SJSA1 (cell line): ENCODE measurements at places on chromosomes 5 and 9. TPM values are rescaled to one million over a fixed set of nuclear protein-coding genes. Genes with fewer than 3 reads are reported as not detected.

Gene EGFLAM
- 0.08 TPM in 1 of 2 replicates, not detected in the other for total RNA-seq

Gene CDKN2B
- 22.3 and 29.6 TPM in 2 replicates for total RNA-seq

Gene PHF24
- not detected in 2 replicates for total RNA-seq

Gene CDH12
- total RNA-seq: not detected in 2 replicates

Gene DAB2IP
- total RNA-seq: 1.2 and 2.8 TPM in 2 replicates

Gene RMRP
- total RNA-seq: 432 and 826 TPM in 2 replicates

Gene SPATA31A3
- total RNA-seq: not detected in 2 replicates

DNA sequence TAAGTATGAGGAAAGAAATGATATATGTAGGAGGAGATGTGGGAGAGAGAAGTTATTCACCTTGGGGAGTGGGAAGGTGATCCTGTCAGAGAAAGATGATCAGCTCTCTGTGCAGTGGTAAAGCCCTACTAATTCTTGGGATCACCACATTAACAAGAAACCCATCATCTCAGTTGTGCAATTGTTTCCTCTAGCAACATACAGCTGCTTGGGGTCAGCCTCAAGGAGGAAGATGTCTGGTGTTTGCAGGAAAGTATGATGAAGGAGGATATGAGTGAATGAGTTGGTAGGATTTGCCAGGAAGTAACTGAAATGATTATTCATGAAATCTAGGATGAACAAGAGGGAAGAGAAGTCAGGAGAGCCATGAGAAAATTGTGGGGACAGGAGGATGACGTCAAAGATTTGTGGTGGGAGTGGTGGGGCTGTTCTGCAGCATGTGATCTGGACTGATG lies 50.1 kb downstream of the TNFSF8 start:
- H3K4me3 ChIP-seq: no peak overlapping the region
- no peak for DNase-seq
- H3K27ac ChIP-seq: no peak overlapping the region
- H3K27me3 ChIP-seq: no peaks in the 10 kb centered on the region
- H3K4me1 ChIP-seq: no peaks in the 10 kb centered on the region

DNA sequence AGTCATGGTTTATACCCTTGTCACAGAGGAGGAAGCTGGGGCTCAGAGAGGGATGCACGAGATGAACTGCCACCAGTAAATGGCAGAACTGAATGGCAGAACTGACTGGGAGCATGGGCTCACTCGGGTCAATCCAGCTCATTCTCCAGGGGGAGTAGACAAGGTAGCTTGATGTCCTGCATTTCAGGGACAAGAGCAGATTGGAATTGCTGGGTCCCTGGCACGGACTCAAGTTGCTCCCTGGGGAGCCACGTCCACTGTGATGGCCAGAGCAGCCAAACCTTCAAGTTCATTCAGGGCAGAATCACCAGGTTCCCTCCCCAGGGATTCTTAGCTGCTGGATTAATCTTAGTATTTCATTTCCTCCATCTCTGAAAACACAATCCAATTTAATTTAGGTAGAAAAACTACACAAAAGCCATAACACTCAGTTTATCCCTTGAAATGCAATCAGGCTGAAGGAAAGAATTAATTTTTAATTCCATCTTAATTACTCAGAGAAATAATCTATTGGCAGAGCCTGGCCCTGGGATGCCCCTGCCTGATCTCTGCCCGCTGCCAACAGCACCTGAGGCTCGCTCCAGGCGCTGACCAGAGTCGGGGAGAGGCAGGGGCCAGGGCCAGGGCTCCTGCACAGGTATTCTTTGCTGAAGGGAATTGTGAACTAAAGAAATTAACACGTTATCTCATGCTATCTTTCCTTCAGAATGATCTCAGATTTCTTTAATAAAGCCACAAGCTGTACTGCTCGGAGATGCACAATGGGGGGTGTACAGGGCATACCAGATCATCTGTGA lies 42.0 kb upstream of the UNC5A start:
- no peak overlapping the region for H3K27ac ChIP-seq
- H3K27me3 ChIP-seq: peaks cover 35% of the 10 kb centered on the region
- no peaks in the 10 kb centered on the region for H3K36me3 ChIP-seq
- no peaks in the 10 kb centered on the region for H3K4me1 ChIP-seq
- H3K4me3 ChIP-seq: no peak overlapping the region
- no peak for DNase-seq

DNA sequence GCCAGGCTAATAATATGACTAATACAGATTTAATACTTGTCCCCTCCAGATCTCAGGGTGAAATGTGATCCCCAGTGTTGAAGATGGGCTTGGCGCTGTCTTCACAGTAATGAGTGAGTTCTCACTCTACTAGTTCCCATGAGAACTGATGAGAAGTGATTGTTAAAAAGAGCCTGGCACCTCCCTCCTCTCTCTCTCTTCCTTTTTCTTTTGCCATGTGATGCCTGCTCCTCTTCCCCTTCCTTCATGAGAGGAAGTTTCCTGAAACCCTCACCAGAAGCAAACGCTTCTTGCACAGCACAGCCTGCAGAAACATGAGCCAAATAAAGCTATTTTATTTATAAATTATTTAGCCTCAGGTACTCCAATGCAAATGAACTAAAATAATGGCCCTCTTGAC lies 55.2 kb downstream of the GLDC start:
- no peaks in the 10 kb centered on the region for H3K36me3 ChIP-seq
- H3K27me3 ChIP-seq: no peaks in the 10 kb centered on the region
- H3K4me1 ChIP-seq: no peaks in the 10 kb centered on the region
- H3K4me3 ChIP-seq: no peak overlapping the region
- no peak overlapping the region for H3K27ac ChIP-seq

- no peak overlapping the region for H3K27ac ChIP-seq
- H3K4me1 ChIP-seq: no peaks in the 10 kb centered on the region
- H3K36me3 ChIP-seq: no peaks in the 10 kb centered on the region
- H3K4me3 ChIP-seq: no peak overlapping the region
- H3K27me3 ChIP-seq: peaks cover 4% of the 10 kb centered on the region
- no peak for DNase-seq
Observed at GRCh38 chr9:68808338-68808890, 103.4 kb downstream of the PIP5K1B start.

GRCh38 chr5:73565969-73566547 lies 515 bp downstream of the UTP15 start:
- peak overlapping the region; percentile 53 for H3K4me3 ChIP-seq
- no peaks in the 10 kb centered on the region for H3K27me3 ChIP-seq
- DNase-seq: no peak

DNA sequence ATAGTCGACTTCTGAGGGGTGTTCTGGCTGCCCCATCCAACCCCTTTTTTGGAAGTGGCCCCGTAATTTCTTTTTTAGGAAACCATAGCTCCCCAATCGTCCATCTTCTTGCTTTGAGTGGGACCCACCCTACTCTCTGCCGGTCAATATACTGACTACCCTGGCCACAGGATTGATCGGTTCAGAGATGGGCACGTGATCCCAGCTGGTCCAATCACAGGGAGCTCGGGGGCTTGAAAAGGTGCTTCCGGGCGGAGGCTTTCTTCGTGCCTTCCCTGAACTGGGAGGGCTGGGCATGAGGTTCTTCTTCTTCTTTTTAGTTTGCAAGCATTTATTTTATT lies 78.7 kb upstream of the SH3PXD2B start:
- DNase-seq: no peak
- H3K36me3 ChIP-seq: no peaks in the 10 kb centered on the region
- H3K4me3 ChIP-seq: no peak overlapping the region

DNA sequence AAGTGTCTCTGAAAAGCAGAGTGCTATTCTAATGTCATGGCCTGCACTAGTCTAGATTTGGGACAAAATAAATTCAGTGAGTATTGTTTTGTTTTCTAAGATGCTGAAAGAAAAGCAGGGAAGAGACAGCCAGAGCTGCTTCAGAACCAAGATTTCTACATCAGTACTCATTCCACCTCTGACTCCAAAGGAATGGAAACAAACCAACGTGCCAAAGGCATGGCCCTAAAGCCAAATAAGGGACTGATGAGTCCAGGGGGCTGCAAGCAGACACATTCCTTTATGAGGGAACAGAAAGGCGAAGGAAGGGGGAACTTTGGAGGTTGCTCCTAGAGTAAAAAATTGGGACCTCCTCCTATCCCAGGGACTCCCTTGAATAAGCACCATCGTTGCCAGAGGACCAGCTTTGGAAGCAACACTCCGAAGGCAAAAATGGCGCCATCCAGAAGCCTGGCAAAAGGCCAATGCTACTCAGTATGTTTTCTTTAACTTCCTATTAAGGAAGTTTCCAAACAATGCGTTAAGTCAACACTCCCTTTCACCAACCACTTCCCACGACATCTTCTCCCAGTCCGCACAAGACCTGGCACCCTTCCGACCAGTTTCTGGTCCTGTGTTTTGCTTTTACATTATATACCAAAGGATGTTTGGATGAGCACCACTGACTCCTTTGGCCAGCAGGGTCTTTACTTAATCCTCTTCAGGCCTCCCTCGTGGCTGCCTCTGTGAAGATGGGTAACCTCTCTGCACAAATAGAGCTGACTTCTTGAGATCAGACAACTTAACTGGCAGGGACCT lies 31.6 kb downstream of the ADAM19 start:
- H3K27me3 ChIP-seq: no peaks in the 10 kb centered on the region
- H3K36me3 ChIP-seq: peaks cover 11% of the 10 kb centered on the region; the same call in 1 of the 2 replicates
- peaks cover 50% of the 10 kb centered on the region for H3K4me1 ChIP-seq
- H3K4me3 ChIP-seq: no peak overlapping the region
- H3K27ac ChIP-seq: no peak overlapping the region

DNA sequence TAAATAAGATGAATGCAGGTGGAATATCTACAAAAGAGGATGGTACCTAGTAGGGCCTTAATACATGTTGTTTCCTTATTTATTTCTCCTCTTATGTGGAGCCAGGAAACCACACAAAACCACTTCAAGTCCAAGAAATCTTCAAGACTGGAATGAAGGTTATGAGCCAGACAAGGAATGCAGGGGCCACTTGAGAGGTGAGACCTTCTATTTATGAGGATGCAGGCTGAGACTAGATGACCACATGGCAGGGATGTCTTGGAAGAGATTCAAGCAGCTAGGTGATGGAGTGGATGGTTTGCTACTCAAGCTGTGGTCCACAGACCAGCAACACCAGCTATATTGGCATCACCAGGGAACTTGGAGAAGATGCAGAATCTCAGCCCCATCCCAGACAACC lies 92.2 kb downstream of the TNC start:
- H3K4me1 ChIP-seq: no peaks in the 10 kb centered on the region
- no peaks in the 10 kb centered on the region for H3K27me3 ChIP-seq
- peaks cover 8% of the 10 kb centered on the region for H3K36me3 ChIP-seq
- no peak overlapping the region for H3K4me3 ChIP-seq

- H3K4me1 ChIP-seq: 0 out of 2 replicates have a peak, but pooled peaks cover 3% of the 10 kb centered on the region
- no peaks in the 10 kb centered on the region for H3K27me3 ChIP-seq
- no peak overlapping the region for H3K4me3 ChIP-seq
- H3K36me3 ChIP-seq: no peaks in the 10 kb centered on the region
Observed at GRCh38 chr5:74934949-74935751, 69.0 kb upstream of the FAM169A start.

DNA sequence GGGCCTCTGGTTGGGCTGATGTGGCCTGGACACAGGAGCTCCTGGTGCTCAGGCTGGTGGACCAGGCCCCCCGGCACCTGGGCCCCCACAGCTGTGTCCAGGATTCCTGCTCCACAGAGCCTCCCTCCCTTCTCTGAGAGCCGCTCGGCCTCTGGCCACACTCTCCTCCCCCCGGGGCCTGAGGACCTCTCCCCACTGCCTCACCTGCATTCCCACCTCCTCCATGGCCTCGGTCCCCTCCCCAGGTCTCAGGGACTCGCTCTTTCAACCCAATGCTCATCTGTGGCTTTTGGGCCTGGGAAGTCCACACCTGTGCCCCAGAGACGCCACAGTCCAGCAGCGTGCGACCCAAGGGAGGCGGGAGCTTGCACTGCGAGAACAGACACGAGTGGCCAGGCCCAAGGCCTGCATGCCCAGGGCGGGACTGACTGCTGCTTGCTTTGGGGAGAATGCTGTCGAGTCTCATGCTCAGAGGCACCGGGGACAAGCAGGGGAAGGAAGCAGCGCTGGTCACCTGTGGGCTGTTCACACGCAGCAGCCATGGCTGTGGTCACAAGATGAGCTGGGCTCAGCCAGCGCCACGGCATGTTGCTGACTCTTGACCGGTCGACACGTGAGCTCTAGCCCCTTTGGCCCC lies 14.6 kb downstream of the PAEP start:
- no peaks in the 10 kb centered on the region for H3K36me3 ChIP-seq
- no peaks in the 10 kb centered on the region for H3K27me3 ChIP-seq
- no peak for DNase-seq
- H3K4me1 ChIP-seq: no peaks in the 10 kb centered on the region
- no peak overlapping the region for H3K27ac ChIP-seq

GRCh38 chr5:180868960-180869359 lies 7.9 kb upstream of the ZFP62 start:
- H3K36me3 ChIP-seq: no peaks in the 10 kb centered on the region
- H3K4me1 ChIP-seq: no peaks in the 10 kb centered on the region
- no peak overlapping the region for H3K4me3 ChIP-seq
- DNase-seq: peak; percentile 68
- no peaks in the 10 kb centered on the region; the same call in 1 of the 2 replicates for H3K27me3 ChIP-seq
- H3K27ac ChIP-seq: no peak overlapping the region

DNA sequence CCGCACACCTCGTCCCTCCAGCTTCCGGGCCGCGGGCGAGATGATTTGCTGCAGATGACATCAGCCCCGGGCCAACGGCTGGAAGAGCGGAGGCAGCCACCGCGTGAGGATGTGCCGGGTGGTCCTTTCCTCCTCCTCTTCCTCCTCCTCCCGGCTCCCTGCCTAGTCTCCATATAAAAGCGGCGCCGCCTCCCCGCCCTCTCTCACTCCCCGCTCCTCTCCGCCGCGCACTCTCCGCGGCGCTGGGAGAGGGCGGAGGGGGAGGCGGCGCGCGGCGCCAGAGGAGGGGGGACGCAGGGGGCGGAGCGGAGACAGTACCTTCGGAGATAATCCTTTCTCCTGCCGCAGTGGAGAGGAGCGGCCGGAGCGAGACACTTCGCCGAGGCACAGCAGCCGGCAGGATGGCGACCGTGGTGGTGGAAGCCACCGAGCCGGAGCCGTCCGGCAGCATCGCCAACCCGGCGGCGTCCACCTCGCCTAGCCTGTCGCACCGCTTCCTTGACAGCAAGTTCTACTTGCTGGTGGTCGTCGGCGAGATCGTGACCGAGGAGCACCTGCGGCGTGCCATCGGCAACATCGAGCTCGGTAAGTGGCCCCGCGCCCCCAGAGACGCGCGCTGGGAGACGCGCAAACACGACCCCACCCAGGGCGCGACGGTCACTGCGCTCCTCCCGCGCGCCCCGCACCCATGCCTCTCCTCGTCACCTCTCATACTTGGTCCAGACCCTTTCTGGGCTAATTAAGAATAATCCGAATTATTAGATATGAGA lies at the start of gene MAP1B:
TSS of gene MAP1B (plus strand) at position 345 of the 770 bp plus-strand sequence. CDS start at position 402, 57 bp downstream.
- peak within 1 kb of the TSS; percentile 75 for H3K27ac ChIP-seq
- peak; percentile 96 for DNase-seq
- H3K36me3 ChIP-seq: peaks cover 45% of the 10 kb centered on the region
- H3K4me3 ChIP-seq: peak within 1 kb of the TSS; percentile 76
- H3K27me3 ChIP-seq: no peaks in the 10 kb centered on the region

- peak overlapping the region; percentile 27 for H3K27ac ChIP-seq
- DNase-seq: no peak
- H3K27me3 ChIP-seq: no peaks in the 10 kb centered on the region
- H3K4me3 ChIP-seq: no peak overlapping the region
- no peaks in the 10 kb centered on the region for H3K36me3 ChIP-seq
Observed at GRCh38 chr9:20873240-20873865, 158.1 kb downstream of the HACD4 start.

GRCh38 chr5:125370461-125371205 lies 624.2 kb upstream of the ZNF608 start:
- no peak for DNase-seq
- H3K4me1 ChIP-seq: peaks cover 9% of the 10 kb centered on the region
- H3K4me3 ChIP-seq: no peak overlapping the region
- H3K36me3 ChIP-seq: no peaks in the 10 kb centered on the region
